Germinal center (tissue), 1 donor: ENCODE measurements at places on chromosomes 5 and 9.

- no peak for DNase-seq
These were observed 185.5 kb downstream of the HSD17B3 start for GRCh38 chr9:96116275-96117064.

- no peak for DNase-seq
These were observed 224.0 kb downstream of the ARHGAP26 start for GRCh38 chr5:142994218-142994617.

GRCh38 chr5:181280251-181280762 lies 19.4 kb upstream of the TRIM52 start:
- no peak for DNase-seq

- DNase-seq: no peak
These were observed 13.5 kb downstream of the ARL14EPL start for GRCh38 chr5:116045821-116046220.

DNA sequence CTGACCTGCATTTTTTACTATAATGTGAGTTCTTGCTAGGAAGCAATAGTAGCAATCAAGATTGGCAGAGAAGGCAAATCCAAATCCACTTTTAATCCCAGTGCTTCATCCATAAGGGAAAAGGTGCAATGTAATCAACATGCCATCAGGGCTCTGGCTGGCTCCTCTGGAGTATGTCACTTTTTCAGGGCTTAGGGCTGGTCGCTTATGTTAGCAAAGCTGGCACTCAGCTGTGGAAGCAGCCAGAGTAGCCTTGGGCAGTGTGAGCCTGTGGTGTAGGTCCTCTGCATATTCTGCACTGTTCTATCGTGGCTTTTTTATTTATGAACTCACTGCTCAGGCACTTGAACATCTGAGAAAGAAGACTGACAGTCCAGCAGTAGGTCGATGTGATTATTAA lies 16.1 kb downstream of the ACTBL2 start:
- no peak for DNase-seq

DNA sequence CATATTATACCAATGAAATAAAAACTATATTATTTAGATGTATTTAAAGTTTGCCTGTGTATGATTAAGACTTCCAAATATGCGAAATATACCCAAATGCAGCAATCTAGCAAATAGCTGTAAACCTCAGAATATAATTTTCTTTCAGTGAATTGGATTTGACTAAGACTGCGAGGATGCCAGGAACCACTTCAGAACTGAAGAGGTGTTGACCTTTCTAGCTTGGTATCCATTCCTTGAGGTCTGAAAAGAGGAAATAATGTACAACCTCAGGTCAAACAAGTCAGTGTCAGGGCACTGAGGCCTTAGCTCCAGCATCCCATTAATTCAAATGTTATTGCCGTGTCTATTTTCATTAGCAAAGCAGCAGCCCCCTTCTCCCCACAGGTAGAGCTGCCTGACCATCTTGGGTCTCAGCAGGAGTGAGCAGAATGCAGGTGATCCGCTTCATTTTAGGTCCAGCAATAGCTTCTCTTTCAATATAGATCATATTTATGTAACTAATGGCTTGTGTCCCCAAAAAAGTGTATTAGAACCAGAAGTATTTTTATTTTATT lies 100.0 kb downstream of the KIAA1958 start:
- no peak for DNase-seq

GRCh38 chr9:6785682-6786081 lies 27.9 kb downstream of the KDM4C start:
- no peak for DNase-seq

- DNase-seq: peak; percentile 28
These were observed 184.4 kb upstream of the DMRT1 start for GRCh38 chr9:656926-657568.

GRCh38 chr9:97563458-97564135 lies 62.1 kb downstream of the TMOD1 start:
- no peak for DNase-seq

GRCh38 chr9:90098408-90098807 lies 493.6 kb downstream of the GADD45G start:
- DNase-seq: no peak

DNA sequence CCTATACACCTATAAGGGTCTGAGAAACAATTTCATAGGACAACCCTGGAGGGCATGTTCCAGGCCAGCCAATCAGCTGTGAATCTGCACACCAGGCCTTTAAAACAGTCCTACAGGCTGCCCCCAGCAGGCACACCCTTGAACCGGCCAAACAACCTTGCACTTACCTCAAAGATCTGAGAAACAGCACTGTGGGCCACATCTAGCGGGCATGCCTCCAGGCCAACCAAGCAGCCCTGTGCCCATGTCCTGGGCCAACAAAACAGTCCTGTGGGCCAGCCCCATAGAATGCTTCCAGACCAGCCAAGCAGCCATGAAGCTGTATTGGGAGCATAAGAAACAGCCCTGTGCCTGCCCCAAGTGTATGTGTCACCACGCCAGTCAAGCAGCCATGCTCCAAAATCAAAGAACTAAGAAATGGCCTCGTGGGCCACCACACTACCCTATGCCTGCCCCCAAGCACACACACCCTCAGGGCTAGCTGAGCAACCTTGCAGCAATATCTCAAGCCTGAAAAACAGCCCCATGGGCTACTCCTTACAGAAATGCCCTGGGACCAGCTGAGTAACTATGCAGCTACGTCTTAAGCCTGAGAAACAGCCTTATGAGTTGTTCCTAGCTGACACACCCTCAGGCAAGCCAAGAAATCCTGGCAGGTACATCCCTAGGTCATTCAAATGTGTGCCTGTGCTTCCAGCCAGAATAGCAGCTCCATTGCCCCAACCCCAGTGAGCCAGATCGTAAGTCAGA lies 2243.8 kb upstream of the C9orf72 start:
- DNase-seq: no peak
